Astrocyte (in vitro differentiated cells and primary cell): ENCODE measurements at places on chromosomes 2 and 18.

DNA sequence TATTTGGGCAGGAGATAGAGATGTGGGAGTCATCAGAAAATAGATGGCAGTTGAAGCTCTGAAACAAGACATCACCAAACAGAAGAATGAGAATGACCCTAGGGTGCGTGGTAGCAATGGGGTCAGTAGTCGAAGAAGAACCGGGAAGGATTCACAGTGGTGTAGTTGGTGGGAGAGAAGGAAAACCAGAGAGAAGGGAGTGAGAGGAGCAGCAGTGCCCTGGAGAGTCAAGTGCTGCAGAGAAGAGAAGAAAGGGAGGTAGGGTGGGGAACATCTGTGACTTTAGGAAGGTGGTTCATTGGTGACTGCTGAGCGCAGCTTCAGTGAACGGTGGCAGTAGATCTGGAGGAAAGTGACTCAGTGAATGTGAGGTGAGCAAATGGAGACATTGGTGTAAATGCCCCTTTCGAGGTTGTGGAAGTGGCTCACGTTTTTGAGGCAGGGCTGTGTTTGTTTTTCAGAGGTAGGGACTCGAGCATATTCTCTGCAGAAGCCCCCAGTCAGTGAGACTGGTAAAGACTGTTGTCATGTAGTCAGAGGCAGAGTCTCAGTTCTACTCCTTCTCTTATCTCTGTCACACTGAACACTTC is 36.4 kb downstream of the CDC42EP3 start:
- no peak for DNase-seq

DNA sequence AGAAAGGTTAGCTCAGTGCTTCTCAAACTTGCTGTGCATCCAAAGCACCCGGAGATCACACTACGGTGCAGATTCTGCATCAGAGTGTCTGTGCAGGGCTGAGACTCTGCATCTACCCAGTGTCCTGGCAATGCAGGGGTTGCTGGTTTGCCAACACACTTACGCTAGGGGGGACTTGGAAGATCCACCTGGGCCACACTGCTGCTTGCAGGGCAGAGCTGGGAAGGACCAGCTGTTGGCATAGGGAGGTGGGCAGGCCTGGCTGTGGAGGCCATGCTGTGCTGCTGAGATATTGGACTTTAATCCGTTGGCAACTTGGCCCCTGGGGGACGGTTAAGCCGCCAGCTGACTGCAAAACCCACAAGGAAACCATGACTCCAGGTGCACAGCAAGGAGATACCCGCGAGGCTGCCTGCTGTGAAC is 397.6 kb upstream of the HS6ST1 start:
- no peak for DNase-seq

DNA sequence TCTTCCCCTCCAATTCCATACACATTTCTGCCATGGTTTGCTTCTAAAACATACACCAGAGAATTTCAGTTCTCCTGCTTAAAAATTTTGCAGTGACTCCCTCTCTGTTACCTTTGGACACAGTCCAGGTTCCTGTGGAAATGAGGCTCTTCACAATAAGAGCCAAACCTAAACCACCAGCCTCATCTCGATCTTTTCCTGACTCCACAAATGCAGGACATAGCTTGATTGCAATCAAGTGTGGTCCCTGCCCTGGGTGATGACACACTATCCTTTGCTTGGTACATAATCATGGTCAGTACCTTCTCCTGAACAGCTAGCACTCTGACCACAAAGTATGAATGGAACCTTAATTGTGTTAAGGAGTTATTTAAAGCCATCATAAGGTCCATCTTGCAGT is 134.9 kb upstream of the CHAC2 start:
- DNase-seq: peak; percentile 90

DNA sequence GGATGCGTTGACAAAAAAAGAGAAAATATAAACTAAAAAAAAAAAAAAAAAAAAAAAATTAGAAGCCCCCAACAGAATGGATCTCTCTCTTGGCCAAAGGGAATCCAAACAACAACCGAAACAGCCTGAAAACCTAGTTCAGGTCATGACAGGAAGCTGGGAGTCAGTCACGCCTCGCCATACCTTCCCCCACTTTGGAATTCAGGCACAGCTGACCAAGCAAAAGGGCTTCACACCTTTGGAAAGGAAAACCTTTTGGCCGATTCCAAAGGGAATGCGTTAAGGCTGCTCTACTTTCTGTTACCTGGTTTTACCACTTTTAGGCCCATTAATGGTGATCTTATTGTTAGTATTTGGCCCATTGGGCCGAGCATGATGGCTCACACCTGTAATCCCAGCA is 17.9 kb upstream of the RMC1 start:
- no peak for DNase-seq

DNA sequence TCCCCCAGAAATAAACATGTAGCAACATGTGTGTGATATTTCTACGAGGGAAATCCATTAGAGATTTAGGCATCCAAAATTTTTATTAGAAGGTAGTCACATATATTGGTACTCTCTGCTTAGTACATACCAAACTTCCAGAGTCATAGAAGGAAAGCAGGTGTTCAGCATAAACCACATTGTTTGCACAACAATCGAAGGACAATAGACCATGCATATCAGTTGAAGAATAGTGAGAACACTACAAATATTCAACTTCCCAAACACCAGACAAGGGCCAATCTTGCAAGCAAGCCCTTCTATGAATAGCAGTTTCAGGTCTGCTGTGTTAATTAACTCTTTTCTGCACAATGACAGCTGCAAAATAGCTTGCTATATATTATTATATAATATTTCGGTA is 702.2 kb downstream of the ERBB4 start:
- DNase-seq: no peak

DNA sequence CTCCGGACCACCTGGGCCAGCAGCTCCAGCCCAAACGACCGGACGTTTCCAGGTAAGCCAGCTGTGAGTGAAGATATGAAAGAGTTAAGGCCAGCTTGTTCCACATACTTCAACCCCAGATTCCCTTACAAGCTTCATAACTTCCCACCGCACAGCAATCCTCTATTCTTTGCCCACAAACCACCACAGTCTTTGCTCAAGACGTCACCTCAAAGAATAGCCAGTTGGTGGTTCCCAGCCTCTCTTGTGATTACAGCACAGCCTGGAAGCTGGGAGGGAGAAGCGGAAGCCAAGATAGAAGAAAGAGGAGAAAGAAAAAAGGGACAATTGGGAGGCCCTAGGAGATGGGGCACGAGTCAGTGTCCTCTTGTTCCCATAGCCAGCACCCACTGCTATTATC is 70.6 kb downstream of the NRP2 start:
- DNase-seq: peak; percentile 97
